NCI-H1436 (cell line): ENCODE measurements at places on chromosomes 4 and X.

GRCh38 chr4:80365928-80366327, 30.4 kb downstream of the CFAP299 start:
- DNase-seq: peak; percentile 53

- DNase-seq: no peak
Measured at GRCh38 chr4:44368413-44369167, 80.0 kb downstream of the KCTD8 start.

- no peak for DNase-seq
Measured at GRCh38 chr4:37684154-37684553, 2.0 kb downstream of the RELL1 start.

DNA sequence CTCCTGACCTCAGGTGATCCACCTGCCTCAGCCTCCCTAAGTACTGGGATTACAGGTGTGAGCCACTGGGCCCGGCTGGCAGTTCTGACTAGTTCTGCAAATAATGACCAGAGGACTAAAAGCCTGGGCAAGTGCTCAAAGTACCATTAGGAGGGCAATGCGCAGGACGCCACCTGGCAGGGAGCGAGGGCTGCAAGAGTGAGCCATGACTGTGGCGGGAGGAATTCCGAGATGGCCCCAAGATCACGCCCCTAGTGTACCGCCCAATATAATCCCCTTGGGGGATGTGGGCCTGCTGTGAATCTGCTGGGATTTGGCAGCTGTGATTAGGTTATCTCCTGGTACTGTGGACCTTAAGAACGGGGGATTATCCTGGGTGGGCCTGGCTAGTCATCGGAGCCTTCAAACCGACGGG, 26.2 kb upstream of the GPR78 start:
- DNase-seq: no peak

DNA sequence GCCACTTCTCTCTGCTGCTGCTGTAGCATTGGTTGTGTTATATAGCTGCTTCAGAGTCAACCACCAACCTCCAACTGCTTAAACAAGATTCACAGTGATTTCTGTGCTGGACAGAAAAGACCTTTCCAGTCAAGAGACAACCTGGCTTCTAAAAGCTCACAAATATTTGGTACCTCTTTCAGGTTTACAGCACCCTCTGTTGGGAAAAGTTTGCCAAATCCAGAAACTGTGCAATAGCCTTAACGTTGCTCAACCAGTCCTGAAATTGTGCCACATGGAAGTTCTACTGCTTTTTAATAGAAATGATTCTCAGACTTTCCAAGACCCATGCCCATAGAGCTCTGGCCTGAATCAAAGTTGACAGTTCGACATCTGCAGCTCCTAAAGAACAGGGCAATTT, 842.1 kb upstream of the HTR2C start:
- DNase-seq: no peak

DNA sequence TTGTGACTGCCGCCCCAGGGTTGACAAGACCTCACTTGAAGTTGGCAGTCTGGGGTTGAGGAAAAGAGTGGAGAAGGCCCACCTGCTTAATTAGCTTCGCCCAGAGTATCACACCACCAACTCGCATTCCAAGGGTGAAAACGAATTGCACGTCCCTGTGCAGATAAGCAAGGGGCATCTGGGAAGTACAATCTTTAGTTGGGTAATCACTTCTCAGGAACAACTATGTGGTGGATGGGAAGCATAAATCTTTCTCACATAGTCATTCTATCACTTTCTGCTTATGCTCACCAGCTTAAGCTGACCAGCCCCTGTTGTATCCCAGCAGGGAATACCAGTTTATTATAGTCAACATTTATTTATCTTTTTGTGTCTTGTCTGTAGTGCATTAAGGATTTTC, 14.3 kb downstream of the SPCS3 start:
- DNase-seq: no peak

DNA sequence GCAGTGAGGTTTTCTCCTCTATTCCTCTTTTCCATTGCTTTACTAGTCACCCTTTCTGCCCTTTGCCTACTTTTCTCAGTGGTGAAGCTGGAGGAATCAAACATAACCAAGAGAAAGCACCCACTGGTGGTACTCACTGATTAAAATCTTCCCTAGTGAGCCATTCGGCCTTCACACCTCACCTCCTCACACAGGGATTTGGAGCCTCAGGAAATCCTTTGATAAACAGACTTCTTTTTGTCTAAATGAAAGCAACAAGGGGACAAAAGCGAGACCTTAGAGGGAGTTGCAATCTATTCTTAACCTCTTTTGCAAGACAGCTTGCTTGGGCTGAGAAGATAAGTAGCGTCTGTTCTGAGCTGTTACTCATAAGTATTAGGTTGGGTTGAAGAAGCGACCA, 572.6 kb downstream of the ZNF674 start:
- DNase-seq: no peak

- no peak for DNase-seq
Measured at GRCh38 chr4:55326629-55327028, 19.4 kb upstream of the SRD5A3 start.

GRCh38 chr4:140802591-140802990, 46.4 kb upstream of the TBC1D9 start:
- no peak for DNase-seq

DNA sequence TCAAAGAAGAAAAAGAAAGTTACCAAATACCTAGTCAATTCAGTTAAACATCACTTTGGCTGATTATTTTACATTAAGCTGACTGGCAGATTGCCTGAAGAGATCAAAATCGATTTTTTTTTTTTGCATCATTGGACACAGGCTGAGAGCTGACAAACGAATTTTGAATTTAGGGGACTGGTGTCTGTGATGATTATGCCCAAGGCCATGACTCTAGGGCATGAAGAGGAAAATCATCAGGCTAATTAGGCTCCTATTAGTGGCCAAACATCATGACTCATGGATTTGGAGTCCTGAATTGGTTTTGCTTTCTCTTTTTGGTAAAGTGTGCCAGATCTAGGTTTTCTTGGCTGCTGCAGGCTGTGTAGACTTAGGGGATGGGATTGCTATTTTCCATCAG, 829.3 kb upstream of the LCORL start:
- no peak for DNase-seq

DNA sequence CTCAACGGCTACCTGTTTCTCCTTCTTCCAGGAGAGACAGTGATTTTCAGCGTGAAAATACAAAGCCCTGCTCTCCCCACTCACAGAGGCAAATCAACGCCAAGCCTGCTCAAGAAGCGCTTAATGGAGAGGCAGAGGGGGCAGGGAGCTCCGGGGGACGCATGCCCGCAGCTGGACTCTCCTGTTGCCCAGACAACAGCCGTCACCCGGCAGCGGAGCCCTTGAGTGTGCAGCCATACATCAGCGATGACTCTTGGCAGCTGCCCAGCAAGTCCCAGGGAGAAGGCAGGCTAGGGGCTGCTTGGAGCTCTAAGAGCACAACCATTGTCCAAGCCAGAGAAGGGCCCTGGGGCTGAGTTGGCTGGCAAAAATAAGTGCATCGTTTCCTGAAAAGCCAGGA, 71.0 kb upstream of the AFAP1 start:
- DNase-seq: peak; percentile 86

DNA sequence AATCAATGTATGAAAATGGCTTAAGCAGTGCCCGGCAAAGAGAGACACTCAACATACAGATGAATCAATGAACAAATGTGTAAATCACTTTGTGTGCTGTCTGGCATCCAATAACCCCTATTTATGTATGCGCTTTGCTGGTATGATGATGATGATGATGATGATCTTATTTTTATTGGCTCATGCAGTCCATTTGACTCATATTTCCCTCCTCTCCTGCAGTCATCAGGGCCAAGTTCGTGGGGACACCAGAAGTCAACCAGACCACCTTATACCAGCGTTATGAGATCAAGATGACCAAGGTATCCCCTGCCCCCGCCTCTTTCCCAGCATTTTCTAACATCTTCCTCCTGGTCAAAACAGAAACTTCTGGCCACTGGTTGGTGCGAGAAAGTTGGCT, 2.5 kb downstream of the TIMP1 start:
- no peak for DNase-seq

DNA sequence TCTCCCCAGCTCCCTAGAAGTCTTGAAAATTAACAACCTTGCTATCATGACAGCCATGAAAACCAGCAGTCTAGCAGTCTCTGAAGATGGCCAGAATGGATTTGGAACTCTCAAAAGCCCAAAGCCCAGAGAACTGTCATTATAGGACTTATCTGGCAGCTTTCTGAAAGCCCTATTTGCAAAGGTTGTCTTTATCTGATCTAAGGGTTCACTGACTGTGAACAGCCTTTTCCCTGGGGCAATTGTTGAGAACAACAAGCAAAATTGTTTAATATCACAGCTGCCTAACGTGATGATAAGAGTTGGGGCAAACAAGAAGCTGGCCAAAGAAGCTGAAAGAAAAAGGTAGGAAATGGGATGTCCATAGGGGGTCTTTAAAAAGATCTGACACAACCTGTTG, 20.9 kb upstream of the KLHL8 start:
- DNase-seq: no peak

DNA sequence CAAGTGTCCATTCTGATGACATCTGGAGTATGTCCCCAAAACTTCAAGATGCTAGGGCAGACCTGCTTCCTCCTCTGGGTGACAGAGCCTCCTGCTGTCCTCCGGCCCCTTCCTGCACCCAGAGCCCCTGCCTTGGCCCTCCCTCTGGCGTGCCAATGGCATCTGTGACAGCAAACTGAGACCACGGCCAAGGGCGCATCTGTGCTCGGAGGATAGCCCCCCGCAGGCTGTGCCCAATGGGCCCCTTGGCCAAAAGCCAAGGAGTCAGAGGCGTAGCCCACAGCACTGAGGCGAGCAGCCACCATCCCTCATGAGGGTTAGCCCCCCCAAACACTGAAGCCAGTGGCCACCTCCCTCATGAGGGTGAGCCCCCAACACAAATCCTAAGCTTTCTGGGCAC, 7.9 kb downstream of the LRPAP1 start:
- no peak for DNase-seq

- DNase-seq: no peak
Measured at GRCh38 chr4:146032234-146032860, 93.7 kb upstream of the ZNF827 start.

GRCh38 chrX:134418317-134419113, 41.5 kb upstream of the HPRT1 start:
- no peak for DNase-seq

DNA sequence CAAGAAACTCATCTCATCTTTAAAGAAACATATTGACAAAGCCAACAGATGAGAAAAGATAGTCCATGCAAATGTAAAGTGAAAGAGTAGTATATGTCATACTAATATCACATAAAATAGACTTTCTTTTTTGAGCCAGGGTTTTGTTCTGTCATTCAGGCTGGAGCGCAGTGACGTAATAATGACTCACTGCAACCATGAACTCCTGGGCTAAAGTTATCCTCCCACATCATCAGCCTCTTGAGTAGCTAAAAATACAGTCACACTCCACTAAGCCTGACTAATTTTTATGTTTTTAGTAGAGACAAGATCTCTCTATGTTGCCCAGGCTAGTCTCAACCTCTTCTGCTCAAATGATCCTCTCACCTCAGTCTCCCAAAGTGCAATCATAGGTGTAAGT, 51.8 kb upstream of the TRAM1L1 start:
- no peak for DNase-seq

DNA sequence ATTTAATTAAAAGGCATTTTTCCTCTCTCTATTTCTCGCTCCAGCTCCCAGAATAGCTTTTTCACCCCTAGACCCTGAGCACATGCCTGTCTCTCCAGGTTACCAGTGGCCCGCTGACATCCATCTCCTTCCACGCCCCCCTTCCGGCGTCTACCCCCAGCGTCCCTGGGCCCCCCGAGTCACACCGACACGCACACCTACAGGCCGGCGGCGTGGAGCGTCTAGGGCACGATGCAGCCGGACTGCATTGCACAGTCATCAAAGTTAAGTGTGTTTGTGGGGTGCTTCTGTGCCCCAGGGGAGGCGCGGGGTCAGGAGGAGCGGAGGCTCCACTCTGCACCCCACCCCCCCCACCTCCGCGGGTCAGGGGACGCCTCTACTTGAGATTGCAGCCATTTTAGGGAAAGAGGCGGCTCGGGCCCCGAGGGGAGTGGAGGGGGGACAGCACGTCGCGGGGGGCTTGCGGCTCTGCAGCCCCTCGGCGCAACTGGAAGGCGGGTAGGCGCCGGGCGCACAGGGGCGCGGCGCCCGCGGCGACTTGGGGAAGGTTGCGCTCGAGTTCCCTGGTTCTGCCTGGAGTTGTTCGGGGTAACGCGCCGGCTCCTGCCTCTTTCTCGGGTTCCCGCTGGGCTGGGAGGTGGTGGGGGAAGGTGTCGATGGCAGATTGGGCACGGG, 112.7 kb downstream of the DHX15 start:
- no peak for DNase-seq

GRCh38 chr4:17763416-17763815, 18.0 kb downstream of the FAM184B start:
- no peak for DNase-seq

GRCh38 chrX:37349221-37350033, at the start of gene PRRG1:
Gene PRRG1 (plus strand): TSS chrX:37349364. CDS start chrX:37406250, 56,886 bp downstream.
- no peak for DNase-seq

DNA sequence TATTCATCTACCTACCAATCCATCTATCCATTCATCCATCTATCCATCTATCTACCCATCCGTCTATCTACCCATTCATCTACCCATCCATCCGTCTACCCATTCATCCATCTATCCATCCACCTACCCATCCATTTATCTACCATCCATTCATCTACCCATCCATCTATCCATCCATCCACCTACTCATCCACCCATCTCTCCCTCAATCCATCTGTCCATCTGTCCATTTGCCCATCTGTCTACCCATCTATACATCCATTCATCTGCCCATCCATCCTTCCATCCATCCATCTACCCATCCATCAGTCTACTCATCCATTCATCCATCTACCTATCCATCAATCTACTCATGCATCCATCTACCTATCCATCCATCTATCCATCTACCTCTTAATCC, 126.8 kb upstream of the PSAPL1 start:
- DNase-seq: no peak

DNA sequence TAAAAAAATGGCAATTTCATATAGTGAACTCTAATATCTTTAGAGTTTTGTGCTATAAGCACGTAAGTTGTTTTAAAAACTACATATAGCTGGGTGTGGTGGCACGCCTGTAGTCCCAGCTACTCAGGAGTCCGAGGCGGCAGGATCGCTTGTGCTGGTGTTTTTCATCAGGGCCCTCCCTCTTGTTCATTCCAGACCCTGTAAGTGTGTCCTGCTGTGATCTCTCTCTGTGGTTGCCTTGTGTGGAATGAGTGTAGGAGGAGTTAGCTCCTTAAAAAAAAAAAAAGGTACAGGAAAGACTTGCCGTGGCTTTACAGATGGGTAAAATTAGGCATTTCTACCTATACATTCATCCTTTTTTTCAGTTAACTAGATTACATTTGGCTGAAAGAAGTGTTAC, 35.4 kb downstream of the RBBP7 start:
- no peak for DNase-seq

- no peak for DNase-seq
Measured at GRCh38 chrX:26889574-26889973, 573.6 kb downstream of the PPP4R3C start.

- no peak for DNase-seq
Measured at GRCh38 chr4:67973608-67974007, 10.3 kb upstream of the TMPRSS11A start.

DNA sequence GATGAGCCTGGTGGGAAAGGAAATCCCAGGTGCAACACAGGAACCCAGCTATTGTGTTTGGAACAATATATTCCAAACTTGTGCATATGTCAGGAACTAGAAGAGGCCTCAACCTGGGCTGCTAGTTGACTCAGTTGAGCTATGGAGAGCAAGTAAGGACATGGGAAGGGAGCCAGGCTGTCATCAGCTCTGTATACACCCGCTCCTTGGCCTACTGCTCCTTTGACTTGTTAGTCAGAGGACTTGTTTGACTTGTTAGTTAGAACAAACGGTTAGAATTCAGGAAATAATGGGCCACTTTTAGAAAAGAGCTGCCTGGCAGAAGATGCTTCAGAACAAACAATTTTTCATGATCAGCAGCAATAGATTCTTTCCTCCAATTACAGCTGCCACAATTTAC, 76.4 kb downstream of the CBLL2 start:
- DNase-seq: no peak
